ENCODE measurements at places on chromosomes 12 and 14.

GRCh38 chr12:113285679-113286610, 49.0 kb downstream of the SLC8B1 start:
- no peak for DNase-seq

GRCh38 chr12:107125833-107126232, 32.5 kb upstream of the CRY1 start:
- no peak for DNase-seq

- no peak for DNase-seq
Observed at GRCh38 chr12:52837781-52838608, 3.9 kb upstream of the KRT79 start.

GRCh38 chr14:103284574-103285467, 49.2 kb upstream of the EIF5 start:
- no peak for DNase-seq

GRCh38 chr12:117218149-117218548, 27.9 kb upstream of the FBXO21 start:
- DNase-seq = no peak

GRCh38 chr12:62971769-62972525, 37.0 kb upstream of the PPM1H start:
- no peak for DNase-seq

DNA sequence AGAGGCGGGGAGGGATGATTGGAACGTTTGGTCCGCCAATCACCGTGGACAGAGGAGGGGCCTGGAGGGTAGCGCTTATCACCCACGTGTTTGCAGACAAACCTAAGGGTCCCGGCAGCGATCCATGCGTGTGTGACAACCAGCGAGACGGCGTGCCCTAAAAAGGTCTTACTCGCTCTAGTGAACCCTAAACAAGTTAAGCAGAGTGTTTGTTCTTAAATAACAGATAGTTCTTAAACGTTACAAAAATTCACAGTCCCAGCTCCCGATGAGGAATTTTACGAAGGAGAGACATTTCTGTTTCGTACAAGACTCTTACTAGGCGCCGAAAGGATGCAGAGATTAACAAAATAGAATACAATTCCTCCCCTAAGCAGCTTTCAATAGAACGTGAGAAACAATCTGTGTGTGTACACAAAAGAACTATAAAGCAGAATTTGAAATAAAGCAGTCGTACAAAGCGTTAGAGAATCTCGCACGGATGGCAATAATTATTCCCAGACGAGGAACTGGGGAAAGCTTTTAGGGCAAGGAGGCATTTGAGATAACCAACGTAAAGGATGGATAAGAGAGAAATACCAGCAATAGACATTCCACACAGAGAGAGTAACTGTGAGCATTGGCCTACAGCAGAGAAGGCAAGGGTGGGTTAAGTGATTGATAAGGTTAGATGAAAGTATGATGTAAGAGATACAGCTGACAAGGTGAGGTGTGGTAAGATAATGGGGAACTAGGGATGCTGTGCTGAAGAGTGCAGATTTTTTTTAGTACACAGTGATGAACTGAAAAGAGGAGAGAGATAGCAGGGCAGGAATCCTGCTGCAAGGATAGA, 831 bp upstream of the RPS6KA5 start:
- DNase-seq = no peak

DNA sequence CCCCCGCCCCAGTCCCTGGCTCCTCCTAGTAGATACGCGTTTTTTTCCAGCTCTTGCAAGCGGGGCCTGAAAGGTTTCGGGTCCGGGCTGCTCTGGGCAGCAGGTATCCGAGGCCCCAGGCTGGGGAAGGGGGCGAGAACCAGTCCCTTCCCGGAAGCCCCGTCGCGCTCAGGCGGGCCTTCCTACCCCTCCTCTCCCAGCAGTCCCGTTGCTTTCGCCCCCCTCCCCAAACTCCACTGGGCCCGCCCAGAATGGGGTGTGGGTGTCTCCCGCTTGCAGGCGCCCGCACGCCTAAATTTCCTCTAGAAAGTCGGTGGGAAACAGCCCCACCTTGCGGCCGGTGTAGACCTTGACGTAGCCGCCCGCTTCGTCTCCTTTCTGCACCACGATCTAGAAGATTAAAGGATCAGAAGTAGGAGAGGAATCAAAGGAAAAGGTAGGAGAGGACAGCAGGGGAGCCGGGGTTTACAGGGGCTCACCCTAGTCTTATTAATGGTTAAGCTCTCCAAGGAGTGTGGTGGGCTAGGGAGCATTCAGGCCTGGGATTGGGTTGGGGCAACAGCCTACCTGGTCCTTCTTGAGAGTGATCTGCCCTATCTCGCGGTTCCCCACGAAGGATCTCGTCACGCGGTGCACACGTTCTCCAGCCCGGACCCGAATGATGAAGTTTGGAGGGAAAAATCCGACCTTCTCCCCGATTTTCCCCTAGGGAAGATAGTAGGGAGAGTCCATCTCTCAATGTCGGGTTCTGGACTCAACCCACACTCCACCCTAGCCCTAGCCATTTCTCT, 7.3 kb downstream of the STAC3 start:
- no peak for DNase-seq

GRCh38 chr14:101808894-101809670, 47.6 kb downstream of the PPP2R5C start:
- no peak for DNase-seq

- DNase-seq = no peak
Observed at GRCh38 chr12:14655284-14655683, 41.1 kb downstream of the GUCY2C start.

- DNase-seq = no peak
Observed at GRCh38 chr12:128235635-128236417, 31.1 kb upstream of the TMEM132C start.

DNA sequence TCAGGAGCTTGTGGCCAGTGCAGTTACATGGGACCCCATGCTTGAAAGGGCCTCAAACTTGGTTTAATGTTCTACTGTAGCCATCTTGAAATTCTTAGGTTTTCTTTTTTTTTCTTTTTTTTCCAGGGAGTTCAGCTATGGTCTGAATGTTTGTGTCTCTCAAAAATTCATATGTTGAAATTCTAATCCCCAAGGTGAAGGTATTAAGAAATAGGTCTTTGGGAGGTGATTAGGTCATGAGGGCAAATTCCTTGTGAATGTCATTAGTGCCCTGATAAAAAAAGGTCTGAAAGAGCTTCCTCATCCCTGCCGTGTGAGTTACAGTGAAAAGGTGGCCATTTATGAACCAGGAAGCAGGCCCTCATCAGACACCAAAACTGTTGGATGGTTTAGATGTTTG, 324.1 kb downstream of the C12orf75 start:
- no peak for DNase-seq

DNA sequence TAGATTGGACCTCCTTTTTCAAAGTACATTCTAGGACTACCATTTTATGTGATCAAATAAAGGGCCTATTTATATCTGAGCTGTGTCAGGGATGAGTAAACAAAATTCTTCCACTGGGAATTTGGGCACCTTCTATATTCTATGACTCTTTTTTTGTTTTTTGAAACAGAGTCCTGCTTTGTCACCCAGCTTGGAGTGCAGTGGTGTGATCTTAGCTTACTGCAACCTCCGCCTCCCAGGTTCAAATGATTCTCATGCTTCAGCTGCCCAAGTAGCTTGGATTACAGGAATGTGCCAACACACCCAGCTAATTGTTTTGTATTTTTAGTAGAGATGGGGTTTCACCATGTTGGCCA, 64.8 kb downstream of the DRAM1 start:
- DNase-seq = no peak

DNA sequence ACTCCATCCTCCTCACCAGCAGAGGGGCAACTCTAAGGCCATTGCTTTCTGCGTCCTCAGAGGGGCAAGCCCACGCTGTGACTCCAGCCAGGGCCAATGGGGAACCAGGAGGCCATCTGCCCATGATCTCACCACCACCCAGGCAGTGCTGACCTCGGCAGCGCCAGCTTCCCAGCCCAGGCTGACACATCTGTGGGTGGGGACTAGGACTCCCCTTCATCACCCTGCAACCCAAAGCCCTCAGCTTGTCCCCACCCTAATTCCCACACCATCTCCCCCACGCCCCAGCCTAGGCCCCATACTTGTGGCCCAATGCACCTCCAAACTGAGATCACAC, 58.6 kb downstream of the VWF start:
- DNase-seq = no peak

GRCh38 chr14:36423430-36423829, 96.6 kb downstream of the NKX2-1 start:
- DNase-seq = no peak

DNA sequence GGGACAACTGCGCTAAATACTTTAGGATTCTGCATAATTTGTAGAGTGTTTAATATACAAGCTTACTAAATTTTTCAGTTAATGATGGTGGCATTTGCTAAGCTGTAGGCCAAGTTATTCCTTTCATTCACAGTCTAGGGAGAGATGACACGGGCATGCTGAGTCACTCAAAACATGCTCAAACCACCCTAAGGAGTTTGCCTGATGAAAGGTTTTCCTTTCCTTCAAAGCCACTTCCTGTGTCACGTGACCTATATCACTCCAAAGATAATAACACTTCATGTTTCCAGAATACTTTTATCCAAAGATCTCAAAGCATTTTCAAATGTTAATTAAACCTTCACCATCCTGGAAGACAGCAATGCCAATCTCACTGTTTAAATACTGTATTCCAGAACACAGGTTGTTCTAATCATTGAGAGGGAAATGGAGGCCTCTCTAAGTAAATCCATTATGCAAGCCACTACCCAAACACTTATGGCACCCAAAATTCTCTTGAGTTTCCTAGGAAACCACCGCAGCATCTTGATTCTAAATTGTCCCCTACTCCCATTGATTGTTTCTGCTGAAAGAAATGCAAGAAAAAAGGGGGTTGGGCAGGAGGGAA, 207.0 kb upstream of the CDKN3 start:
- no peak for DNase-seq

DNA sequence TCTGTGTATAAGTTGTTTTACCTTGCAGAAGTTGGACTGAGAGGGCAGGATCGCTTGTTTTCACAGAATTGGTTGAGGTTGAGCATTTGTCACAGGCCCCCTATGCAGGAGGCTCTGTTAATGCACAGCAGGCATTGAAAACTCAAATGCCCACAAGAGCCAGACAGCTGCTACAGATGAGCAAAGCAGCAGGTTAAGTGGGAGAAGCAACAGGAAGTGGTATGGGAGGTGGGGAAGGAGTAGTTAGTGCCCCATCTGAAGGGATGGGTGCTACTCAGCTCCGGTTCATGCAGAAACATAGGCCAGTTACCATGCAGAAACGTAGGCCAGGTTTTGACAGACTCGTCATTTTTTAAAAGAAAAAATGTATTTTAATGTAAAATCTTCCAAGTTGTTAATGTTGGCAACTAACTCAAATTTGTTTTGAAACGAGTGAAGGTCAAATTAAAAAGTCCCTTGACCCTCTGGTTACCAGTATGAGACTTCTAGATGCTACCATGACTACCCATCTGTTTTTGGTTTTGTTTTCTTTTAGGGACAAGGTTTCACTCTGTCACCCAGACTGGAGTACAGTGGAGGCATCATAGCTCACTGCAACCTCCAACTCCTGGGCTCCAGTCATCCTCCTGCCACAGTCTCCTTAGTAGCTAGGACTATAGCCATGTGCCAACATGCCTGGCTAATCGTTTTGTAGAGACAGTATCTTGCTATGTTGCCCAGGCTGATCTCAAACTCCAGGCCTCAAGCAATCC, 84.7 kb upstream of the FRMD6 start:
- DNase-seq = no peak

GRCh38 chr14:43735932-43736331, 771.2 kb downstream of the FSCB start:
- DNase-seq = no peak

DNA sequence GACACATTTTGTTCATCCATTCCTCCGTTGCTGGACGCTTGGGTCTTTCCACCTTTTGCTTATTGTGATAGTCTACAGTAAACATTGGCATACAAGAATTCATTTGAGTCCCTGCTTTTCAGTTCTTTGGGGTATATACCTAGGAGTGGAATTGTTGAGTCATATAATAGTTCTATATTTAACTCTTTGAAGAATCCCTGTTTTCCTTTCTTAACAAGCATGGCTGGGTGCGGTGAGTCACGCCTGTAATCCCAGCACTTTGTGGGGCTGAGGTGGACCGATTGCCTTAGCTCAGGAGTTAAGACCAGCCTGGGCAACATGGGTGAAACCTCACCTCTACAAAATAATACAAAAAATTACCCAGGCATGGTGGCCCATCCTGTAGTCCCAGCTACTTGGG, 75.4 kb downstream of the CCDC92 start:
- no peak for DNase-seq

GRCh38 chr12:112815589-112816321, 24.2 kb downstream of the RPH3A start:
- no peak for DNase-seq

GRCh38 chr12:115149279-115149678, 465.3 kb upstream of the TBX3 start:
- no peak for DNase-seq

- DNase-seq = no peak
Observed at GRCh38 chr12:96177013-96177412, 17.2 kb upstream of the ELK3 start.

- no peak for DNase-seq
Observed at GRCh38 chr12:40614923-40615322, 77.3 kb upstream of the CNTN1 start.

GRCh38 chr12:103128862-103129501, 171.5 kb downstream of the ASCL1 start:
- no peak for DNase-seq

DNA sequence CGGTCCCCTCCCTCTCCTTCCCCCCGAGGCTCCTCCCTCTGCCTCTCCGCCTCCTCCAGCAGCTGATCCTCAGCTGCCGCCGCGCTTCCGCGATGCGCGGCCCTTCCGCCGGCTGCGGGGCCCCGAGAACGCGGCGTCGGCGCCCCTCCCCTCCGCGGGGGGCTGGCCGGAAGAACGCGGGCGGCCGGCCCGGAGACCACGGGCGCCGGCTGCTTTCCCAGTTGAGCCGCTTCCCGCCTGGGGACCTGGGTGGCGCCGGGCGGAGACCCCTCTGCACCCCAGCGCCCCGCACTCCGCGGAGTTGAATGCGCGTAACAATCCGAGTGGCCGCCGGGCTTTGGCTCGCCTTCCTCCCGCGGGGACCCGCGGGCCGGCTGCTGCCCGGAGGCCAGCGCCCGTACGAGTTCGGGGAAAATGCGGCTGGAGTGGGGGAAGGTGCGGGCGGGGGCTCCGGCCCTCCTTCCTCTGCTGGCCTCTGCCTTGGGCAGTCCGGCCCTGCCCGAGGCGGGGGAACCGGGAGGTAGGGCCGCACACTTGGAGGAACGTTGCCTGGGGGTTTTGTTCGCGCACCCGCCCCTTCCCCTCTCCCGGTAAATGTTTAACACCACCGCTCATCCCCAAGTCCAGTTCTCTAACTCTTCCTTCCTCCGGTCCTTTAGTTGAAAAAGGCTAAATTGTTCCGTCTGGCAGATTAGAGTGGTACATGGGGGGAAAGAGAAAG, 393 bp upstream of the DCAF5 start:
- DNase-seq = no peak

- no peak for DNase-seq
Observed at GRCh38 chr14:100618763-100619320, 31.6 kb upstream of the BEGAIN start.
